Stimulated activated CD4-positive, alpha-beta T cell treated with anti-CD3 and anti-CD28 coated beads, Interleukin-4, amount 100 ng/mL, for 4 hours (primary cell): ENCODE measurements at places on chromosomes 12 and 14.

- no peak for DNase-seq
Observed at GRCh38 chr12:87991483-87991882, 37.7 kb downstream of the C12orf50 start.

GRCh38 chr14:103362780-103363179, 22.4 kb upstream of the MARK3 start:
- DNase-seq = no peak

DNA sequence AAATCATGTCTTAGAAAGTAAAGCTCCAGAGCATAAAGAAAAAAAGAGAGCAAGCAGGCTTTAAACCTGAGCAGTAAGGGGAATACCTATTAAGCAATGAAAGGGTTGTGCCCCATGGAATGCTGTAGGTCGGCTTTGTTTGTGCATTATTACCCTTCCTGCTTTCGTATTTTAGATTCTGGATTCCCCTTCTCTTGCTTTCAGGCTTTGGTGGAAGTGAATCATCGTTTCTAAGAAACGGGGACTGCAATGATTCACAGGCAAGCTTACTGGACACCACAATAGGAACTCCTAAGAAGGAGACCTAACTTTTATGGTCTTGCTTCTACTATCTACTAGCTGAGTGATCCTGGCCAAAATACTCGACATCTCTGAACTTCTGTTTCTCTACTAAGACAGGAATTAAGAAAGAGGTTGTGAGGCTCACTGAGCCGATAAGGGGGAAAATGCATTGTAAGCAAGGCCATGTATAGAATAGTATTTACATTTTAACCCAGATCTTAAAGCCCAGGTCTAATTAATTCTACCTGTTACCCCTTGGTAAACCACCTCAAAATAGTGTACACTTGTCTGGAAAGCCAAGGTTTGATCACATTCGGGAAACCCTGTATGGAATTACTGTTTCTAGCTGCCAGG, 1.2 kb upstream of the BMAL2 start:
- DNase-seq = peak; percentile 12

- DNase-seq = no peak
Observed at GRCh38 chr14:77322250-77322902, 1.5 kb downstream of the GSTZ1 start.

- no peak for DNase-seq
Observed at GRCh38 chr12:123038966-123039365, 58.5 kb downstream of the ARL6IP4 start.

- DNase-seq = no peak
Observed at GRCh38 chr12:50862316-50862715, 19.6 kb downstream of the TMPRSS12 start.

- DNase-seq = no peak
Observed at GRCh38 chr12:92010853-92011701, 134.6 kb downstream of the BTG1 start.

- no peak for DNase-seq
Observed at GRCh38 chr14:89566644-89567415, 149.8 kb upstream of the FOXN3 start.

- DNase-seq = no peak
Observed at GRCh38 chr14:53103636-53104340, 49.3 kb downstream of the DDHD1 start.

GRCh38 chr14:81311141-81311540, 89.0 kb downstream of the STON2 start:
- DNase-seq = no peak

DNA sequence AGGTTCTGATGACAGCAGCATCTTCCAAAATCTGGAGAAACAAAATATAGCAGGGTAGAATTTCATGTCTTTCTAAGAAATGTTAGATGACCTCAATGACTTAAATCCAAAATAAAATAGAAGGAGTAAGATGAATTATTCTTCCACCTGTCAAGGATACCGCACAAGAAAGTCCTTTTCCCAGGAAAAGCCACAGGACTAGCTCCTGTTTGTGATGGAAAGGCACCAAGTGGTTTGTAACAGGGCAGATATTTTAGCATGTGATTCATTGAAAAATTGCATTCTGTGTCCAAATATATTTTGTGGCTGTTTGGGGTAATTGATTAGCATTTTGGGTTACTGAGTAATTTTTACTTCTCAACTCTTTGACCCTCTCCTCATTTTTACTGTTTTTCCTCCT, 2.7 kb downstream of the CD163L1 start:
- no peak for DNase-seq

DNA sequence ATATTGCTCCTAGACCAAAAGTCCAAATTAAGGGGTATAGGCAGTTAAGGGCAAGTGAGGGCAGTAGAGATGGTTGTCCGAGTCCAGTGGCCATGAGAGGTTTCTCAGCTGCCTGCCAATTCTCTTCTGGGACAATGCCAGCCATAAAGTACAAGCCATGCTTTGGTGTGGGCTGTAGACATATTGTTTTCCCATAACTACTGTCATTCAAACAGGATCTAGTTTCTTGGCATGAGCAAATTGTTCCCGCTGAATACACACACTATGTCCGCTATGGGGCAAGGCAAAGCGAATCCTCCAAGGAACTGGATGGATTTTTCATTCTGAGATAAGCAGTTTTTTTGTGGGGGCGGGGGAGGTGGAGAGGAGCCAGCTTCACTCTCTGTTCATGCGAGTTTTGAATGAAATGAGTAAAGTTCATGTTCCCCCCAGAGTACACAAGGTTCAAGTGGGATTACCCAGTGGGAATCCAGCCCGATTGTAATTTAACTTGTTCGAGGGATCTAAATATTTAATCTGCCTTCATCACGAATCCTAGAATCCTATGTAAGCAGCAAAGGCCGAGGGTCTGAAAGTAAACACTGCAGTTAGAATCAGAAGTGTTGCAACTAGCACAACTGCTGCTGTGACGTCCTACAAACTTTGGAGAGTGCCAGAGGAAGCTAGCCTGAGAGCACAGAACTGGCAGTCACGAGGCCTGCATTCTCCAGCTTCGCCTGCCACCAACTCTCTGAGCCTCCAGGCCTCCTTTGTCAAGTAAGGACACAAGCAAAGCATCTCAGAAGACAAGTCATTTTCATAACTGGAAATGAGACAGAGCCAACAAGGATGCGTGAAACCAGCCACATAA, 137.0 kb downstream of the CRADD start:
- no peak for DNase-seq

GRCh38 chr12:12872934-12873275, 18.5 kb upstream of the GPRC5A start:
- DNase-seq = no peak

DNA sequence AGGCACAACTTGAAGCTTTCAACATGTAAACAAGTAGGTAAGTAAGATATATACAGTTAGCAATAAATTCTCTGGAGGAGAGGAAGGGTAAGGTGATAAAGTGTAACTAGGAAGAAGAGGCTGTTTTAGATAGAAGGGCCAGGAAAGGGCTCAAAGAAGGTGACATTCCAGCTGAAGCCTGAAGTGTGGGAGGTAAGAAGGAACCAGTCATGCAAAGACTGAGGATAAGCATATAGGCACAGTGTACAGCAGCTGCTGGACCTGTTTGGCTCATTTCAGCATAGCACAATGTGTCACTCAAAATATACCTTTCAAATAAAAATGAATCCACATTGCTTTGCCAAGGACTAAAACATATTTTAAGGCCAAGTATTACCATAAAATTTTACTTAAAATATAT, 28.6 kb upstream of the ARL1 start:
- no peak for DNase-seq

DNA sequence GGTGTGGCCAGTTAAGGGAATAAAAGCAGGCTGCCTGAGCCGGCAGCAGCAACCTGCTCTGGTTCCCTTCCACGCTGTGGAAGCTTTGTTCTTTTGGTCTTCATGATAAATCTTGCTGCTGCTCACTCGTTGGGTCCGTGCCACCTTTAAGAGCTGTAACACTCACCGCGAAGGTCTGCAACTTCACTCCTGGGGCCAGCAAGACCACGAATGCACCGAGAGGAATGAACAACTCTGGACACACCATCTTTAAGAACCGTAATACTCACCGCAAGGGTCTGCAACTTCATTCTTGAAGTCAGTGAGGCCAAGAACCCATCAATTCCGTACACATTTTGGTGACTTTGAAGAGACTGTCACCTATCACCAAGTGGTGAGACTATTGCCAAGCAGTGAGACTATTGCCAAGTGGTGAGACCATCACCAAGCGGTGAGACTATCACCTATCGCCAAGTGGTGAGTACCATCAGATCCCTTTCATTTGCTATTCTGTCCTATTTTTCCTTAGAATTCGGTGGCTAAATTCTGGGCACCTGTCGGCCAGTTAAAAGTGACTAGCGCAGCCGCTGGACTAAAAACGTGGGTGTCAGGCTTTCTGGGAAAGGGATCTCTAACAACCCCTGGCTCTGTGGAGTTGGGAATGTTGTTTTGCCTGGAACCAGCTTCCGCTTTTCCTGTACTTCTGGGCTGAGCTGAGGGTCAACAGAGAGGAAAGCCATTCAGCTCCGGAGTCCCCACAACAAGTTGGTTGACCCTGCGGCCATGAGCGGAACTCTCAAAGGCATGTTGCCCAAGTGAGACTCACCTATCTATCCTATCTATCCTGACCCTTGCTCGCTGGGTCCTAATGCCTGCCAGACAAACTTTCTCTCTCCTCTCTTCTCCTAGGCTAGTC, at the start of gene DHRS2:
Gene DHRS2 (plus strand): TSS at position 48 of the 895 bp plus-strand sequence. CDS start 2,501 bp downstream, outside the sequence.
- DNase-seq = no peak
